ENCODE measurements at places on chromosomes 6 and 20.

- DNase-seq, result no peak
Measured at GRCh38 chr20:53331151-53331973, 262.3 kb downstream of the ZNF217 start.

- no peak for DNase-seq
Measured at GRCh38 chr20:8616792-8617191, 452.1 kb upstream of the PLCB4 start.

- no peak for DNase-seq
Measured at GRCh38 chr6:131213501-131213990, 78.3 kb downstream of the AKAP7 start.

GRCh38 chr6:15244620-15245360 is 1.1 kb upstream of the JARID2 start:
- DNase-seq, result no peak

- no peak for DNase-seq
Measured at GRCh38 chr6:125421836-125422235, 120.1 kb upstream of the HDDC2 start.

GRCh38 chr6:65199683-65200082 is 507.3 kb downstream of the EYS start:
- DNase-seq, result no peak

GRCh38 chr6:132369526-132369925 is 31.7 kb downstream of the MOXD1 start:
- DNase-seq, result no peak

DNA sequence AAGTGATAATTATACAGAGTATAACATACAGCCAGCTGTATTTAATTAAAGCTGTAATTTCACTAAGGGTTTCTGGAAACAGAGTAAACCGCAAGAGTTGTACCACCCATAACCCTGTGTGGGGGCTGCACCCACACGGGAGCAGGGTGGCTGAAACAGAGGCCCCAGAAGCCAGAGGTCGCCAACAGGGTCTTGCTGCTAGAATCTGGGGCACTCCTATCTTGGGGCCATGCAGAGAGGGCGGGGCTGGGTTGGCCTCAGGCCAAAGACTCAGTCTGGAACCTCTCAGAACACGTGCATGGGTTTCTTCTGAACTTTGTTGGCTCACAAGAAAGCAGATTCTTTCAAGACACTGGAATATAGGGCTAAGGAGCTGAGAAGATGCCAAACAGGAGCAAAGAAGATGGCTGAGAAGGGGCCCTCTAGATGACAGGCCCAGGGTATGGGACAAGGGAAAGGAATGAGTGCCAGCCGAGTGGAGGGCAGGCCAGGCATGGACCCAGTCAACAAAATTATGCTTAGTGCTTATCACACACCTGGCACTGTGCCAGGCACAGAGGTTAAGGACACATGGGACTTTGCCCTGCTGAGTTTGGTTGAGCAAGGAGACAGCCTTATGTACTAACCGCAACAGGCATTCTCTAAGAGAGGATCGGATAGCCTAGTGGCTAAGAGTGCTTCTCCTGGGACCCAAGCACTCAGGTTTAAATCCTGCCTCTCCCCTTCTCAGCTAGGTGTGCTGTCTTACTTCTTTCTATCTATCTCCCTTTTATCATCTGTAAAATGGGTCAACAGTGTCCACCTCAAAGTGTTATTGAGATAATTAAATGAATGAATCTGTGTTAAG is 96.6 kb upstream of the FOXP4 start:
- DNase-seq, result no peak

DNA sequence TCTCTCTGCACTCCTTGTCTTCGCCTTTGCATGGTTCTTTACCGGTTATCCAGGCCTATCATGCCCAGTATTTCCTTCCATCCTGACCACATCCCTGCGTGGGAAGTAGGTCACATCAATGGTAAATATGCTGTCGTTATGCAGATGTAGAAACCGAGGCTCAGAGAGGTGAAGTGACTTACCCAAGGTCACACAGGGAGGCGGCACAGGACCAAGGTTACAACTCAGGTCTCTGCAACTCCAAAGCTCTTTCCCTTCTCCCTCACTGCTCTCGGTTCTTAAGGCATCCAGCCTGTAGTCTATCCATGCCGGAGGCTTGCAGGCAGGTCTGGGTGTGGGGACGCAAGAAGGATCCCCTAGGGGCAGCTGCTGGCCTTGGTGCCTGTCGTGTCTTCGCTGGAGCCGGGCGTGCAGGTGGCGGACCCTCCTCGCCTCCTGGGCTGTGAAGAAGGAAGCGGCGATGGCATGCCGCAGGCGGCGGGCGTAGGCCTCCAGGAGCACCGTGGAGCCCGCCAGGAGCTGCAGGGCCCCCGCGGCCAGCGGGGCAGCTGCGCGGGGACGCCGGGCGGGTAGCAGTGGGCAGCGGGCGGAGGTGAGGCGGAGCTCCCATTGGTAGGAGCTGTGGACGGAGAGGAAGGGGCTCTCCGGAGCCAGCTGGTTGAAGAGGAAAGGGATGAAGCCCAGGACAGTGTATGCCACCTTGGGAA is 9.1 kb downstream of the OCSTAMP start:
- no peak for DNase-seq

DNA sequence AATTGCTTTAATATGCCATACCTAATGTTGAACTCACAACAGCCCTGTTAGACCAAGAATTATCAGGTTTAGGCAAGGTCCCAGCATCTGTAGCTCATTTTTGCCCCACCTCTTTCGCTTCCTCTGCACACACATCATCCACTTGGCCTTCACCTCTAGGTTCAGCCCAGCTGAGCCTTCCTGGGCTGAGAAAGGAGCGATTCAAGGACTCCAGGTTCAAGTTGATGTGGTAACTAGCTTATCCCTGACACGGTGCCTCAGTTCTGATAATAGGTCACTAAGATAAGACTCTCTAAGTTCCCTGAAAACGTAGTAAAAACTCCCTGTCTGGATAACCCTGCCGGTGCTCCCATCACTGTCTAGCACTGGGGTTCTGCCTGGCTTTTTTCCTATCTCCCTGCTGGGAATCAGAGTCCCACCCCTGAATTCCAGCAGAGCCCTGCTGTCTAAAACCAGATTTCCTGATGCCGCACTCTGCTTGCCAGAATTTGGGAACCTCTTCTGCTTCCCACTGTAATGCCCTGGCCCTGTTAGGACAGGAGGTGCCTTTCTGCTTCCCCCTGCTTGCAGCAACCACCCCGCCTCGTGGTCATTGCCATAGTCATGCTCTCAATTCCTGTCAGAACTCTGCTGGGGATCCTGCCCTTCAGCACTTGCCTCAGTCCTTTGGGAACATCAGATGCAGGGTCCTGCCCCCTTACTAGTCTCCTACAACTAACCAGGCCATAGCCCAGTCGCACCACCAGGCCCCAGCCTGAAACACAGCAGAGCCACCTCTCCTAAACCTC is 47.6 kb downstream of the ALDH8A1 start:
- no peak for DNase-seq

DNA sequence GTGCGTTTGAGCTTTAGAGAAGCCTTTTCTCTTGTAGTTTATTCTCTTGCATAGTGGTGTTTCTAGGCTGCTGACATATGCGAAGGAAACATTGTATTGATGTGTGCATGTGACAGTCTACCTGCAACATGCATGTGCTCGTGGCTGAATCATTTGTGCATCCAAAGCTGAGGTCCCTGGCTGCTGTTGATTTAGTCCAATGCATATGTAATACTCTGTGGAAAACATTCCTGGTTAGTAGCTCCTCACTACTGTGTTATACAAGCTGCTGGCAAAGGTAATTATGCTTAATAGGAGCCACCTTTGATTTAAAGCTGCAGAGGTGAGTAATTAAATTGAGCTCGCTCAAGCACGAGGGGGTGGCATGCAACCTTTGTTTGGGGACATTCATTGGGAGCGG is 24.5 kb downstream of the TSHZ2 start:
- DNase-seq, result no peak

DNA sequence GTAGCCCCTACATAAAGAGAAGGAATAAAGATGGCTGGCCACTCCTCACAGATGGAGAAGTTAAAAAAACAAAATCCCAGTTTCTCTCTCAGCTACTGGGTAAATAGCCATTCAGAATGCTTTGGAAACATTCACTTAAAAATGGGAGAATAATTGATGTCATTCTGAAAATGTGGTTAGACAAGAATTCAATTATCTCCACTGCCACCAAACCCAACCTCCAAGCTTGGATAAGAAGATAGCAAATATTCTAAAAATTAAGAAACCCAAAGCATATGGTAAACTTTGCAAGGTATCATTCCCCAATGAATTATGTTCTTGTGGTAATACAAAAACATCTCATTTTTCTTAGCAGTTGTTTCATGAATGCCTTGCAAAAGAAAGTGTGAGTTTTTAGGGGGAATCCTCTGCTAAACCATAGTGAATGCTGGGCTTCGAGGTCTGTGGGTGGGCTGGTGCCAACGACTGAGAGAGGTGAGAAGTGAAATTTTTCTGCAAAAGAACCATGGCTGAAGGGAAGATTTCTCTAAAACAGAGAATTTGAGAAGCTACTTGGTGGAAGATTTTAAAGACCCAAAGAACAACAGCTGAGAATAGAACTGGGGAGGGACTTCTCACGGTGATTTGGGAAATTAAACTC is 497.9 kb upstream of the JARID2 start:
- no peak for DNase-seq

GRCh38 chr6:87183687-87184086 is 28.3 kb downstream of the ZNF292 start:
- no peak for DNase-seq

- no peak for DNase-seq
Measured at GRCh38 chr6:87698547-87699006, 3.5 kb downstream of the AKIRIN2 start.

- DNase-seq, result no peak
Measured at GRCh38 chr6:16844183-16844582, 82.9 kb upstream of the ATXN1 start.

- no peak for DNase-seq
Measured at GRCh38 chr20:51423810-51424209, 118.7 kb downstream of the NFATC2 start.

DNA sequence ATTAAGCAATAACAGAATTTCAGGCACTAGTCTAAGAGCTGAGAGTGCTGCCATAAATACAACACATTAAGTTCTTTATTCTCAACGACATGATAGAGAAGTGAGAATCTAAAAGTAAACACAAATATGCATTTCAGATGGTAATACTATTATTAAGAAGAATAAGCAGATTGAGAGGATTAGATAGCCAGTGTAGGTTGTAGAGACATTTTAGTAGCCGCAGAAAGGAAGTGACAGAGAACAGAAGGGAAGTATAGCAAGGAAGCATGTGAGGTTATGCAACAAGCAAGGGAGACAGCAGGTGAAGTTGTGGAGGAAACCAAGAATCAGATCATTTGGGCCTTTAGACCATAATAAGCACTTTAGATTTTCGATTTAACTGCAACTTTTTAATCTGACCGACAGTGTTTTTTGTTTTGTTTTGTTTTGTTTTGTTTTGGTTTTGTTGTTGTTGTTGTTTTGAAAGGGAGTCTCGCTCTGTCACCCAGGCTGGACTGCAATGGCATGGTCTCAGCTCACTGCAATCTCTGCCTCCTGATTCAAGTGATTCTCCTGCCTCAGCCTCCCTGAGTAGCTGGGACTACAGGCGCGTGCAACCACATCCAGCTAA is 737.0 kb upstream of the ADGRB3 start:
- no peak for DNase-seq

- DNase-seq, result no peak
Measured at GRCh38 chr6:15915508-15916178, 213.2 kb upstream of the MYLIP start.

DNA sequence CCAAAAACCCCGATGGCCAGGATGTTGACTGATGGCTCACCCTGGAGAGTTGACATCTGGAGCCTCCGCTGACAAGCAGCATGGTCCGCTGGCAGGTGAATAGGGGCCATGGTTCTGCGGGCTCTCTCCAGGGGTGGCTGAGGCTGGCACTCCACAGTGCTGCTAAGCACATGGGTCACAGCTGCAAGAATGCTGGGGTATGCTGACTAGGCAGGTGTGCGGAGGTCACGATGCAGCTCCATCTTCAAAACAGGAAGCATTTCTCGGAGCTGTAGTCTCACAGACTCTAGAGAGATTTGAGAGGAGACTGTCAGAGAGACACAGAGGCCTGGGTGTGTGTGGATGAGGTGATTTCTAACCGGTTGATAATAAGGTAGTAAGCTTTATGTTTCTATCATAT is 341.6 kb downstream of the NRN1 start:
- DNase-seq, result peak; percentile 59

DNA sequence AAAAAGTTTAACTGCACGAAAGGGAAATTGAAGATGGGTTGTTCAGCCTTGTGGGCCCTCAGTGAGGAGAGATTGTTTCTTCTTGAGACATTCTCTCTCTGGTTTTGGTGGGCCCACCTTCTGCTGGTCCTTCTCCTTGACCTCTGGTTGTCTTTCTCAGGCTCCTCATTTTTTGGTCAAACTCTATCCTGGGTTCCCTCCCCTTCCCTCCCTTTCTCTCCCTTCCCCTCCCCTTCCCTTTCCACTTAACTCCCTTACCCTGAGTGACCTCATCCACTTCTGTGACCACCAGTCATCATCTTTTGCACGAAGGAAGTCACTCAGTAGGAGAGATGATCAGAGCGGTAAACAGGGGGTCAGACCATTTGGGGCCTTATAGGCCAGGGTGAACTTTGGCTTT is 71.5 kb upstream of the RALY start:
- no peak for DNase-seq

GRCh38 chr6:91521999-91522398 is 935.1 kb upstream of the MAP3K7 start:
- DNase-seq, result no peak

DNA sequence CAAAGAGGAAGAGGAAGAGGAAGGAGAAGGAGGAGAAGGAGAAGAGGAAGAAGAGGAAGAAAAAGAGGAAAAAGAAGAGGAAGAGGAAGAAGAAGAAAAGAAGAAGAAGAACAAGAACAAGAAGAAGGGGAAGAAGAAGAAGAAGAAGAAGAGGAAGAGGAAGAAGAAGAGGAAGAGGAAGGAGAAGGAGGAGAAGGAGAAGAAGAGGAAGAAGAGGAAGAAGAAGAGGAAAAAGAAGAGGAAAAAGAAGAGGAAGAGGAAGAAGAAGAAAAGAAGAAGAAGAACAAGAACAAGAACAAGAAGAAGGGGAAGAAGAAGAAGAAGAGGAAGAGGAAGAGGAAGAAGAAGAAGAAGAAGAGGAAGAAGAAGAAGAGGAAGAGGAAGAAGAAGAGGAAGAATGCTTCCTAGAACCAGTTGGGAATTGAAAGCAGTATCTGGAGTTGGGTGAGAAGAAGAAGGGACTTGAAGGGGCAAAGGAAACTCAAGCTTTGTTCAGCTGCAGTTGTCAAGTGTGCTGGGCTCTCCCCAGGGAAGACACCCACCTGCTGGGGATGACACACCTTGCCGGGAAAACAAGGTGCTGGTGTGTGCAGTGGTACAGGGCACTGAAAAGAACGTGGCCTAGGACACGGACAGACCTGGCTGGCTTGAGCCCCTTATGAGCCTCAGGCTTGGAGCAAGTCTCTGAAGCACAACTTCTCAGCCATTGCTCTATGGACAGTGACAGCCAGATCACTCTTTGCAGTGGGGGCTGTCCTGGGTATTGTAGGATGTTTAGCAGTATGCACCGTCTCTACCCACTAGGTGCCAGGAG is 30.1 kb upstream of the ARFGEF2 start:
- no peak for DNase-seq

GRCh38 chr20:52572687-52573086 is 381.1 kb upstream of the ZFP64 start:
- DNase-seq, result no peak

- no peak for DNase-seq
Measured at GRCh38 chr20:33470866-33471265, 19.0 kb upstream of the CBFA2T2 start.

- no peak for DNase-seq
Measured at GRCh38 chr20:13910492-13910891, 79.9 kb downstream of the SEL1L2 start.

All from CD4-positive, alpha-beta T cell treated with Interleukin-6 for 4 hours (primary cell).